CD8-positive, alpha-beta memory T cell (primary cell): ENCODE measurements at places on chromosomes 2 and 18. TPM values are rescaled to one million over a fixed set of nuclear protein-coding genes. Genes with fewer than 3 reads are reported as not detected.

- DNase-seq, result no peak
These were observed at the start of gene KLHL41 for GRCh38 chr2:169509298-169509885. TSS of gene KLHL41 (plus strand) at chr2:169509702. CDS start at chr2:169509779, 77 bp downstream.

DNA sequence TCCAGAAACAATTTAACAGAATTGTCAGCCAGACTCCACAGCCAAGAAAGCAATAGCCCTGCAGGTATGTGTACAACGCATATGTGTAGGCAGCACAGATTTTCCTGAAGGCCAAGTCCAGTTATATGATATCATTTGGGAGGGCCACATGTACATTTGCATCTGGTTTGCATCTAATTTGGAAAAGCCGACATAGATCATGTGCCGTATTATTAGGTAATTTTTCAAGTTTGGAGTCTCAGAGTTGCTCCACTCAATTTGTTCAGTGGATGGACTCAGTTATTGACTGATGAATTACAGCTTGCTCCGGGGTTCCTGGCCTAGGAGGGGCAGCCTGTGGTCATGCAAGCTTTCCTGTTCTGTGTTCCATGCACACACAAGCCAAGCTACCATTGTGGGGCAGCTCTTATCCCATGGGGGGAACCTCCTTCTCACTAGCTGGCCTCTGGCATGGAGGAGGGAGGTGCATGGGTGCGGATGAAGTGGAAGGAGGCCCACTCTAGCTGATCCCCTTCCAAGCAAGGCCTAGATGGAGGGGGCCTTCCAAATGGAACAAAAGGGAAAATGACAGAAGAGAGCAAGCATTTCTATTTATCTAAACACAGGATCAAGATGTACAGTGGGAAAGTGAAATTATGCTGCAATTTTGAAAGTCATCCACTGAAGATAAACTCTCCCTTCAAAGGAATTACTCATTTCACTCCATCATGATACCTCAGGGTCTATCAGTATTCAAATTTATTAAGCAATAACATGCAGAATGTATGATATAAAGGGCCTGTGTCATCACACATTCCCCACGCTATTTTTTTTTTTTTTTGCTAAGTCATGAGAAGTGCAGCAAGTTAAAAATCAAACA, 202.6 kb upstream of the SMAD2 start:
- no peak for DNase-seq

DNA sequence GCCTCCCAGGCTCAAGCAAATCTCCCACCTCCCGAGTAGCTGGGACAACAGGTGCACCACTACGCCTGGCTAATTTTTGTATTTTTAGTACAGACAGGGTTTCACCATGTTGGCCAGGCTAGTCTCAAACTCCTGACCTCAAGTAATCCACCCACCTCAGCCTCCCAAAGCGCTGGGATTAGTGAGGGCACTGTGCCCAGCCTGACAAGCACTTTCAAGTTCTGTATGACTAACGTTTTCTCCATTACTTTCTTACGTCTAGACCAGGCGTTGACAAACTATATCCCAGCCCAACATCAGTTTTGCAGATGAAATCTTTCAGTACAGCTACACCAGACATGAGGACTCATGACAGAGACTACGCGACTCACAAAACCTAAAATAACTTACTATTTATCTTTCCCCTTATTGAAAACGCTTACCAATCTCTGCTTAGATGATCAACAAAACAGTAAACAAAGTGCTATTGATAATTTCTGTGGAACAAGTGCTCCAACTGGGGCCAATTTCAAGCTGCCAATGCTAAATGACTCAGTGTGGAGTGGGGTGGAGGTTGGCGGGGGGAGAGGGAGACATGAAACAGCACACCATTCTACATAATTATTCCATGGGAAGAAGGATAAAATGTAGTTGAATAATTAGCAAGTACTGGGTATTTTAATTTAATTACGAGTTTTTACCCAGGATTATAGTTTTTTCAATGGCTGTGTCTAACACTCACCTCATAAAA, 59.1 kb downstream of the SAP130 start:
- no peak for DNase-seq

GRCh38 chr2:68912732-68913131, 40.0 kb downstream of the GKN2 start:
- peak; percentile 39 for DNase-seq

DNA sequence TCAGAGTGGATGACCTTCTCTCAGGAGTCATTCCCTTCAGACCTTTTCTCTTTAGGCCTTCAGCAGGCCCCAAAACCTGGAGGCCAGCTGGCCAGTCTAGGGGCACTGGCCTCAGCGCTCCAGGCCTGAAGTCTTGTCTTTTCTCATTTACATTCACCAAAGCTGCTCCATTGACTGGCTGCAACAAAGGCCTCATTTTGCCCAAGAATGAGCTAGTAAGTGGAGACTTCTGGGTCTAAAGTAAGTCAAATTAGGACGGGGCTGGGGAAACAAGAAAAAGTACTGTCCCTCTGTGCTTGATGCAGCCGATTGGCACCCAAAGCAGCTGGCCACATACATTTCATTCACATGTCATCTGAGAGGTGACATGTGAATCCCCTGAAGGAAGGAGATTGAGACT, 83.8 kb upstream of the RIOK3 start:
- no peak for DNase-seq

DNA sequence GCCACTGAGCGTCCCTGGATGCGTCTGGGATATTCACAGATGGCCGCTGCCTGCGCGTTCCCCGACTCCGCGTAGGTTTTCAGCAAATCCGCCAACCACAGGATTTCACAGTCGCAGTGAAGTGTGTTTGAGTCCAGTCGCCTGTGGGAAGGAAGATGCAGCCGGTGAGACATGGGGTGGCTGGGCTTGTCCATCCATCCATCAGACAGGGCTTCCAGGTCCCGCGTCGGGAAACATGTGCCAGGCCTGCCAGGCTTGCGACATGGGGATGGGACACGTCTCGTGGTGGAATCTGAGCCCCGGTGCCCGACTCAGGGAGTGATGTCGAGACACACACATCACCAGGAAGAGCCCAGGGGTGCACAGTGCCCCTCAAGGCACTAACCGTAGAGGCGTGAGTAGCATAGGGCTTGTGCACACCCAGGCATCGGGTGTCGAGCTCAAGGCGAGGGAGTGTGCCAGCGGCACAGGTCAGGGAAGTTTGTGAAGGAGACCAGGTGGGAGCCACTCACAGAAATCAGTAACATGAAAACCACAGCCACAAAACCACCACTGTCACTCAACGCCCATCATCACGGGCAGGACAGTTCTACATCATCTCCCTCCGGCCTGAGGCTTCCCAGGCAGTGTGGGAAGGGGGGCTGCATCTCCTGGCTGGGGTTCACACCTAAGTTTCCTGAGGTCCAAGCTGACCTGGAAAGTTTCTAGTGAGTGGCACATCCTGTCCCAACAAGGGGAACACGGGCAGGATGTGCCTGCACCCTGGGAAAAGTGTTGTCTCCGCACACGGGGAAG, 63.9 kb downstream of the PXDN start:
- DNase-seq, result no peak

DNA sequence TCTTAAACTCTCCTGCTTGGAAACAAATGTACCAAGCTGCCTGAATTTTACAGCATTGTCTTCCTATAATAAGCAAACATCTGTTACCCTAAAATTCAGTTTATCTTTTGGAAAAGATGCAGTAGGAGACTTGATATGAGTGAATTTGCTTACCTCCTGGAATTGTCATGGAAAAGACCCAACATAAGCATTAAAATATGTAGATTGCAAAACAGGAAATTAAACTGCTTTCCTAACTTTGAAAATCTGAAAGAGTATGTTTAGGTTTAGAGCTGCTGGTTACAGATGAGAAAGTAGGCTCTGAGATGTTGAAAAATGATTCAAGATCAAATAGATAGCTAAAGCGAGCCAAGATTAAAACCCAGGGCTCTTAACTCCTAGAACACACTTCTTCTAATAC, 316.5 kb downstream of the SOX11 start:
- no peak for DNase-seq

DNA sequence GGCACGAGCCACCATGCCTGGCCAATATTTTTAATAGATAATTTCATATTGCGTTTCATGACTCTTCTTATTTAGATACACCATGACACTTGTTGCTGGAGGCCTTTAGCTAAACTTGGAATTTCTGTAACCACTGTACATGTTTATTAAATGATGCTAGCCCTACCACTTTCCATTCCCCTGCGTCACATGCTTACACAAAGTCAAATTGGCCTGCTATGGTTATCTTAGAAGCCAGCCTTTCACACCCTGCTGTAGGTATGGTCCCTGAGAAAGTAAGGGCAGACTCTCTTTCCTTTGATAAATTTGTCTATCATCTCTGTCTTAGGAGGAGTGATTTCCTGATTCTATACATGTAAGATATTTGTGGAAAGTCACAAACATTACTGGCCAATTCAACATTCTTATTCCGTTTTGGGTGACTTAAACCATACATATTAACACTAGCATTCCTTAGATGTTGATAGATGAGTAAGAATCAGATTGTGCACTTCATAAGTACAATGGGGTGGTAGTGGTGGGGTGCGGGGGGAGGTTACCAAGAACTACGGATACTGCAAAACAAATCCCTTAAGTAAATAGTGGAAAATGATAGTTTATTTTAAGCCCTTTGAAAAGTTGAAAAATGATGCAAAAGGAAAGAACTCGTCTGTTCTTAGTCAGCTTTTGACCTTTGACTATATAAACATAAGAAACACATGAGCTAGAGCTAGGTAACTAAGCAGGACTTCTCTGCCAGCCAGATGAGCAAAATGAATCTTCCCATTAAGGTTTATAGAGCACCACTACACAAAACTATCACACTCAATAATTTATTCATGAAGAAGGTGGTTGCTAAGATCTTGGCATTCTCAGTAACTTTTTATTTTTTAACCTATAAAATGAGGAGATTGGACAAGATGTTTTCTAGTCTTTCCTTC, 7.9 kb upstream of the NDUFV2 start:
- DNase-seq, result no peak

DNA sequence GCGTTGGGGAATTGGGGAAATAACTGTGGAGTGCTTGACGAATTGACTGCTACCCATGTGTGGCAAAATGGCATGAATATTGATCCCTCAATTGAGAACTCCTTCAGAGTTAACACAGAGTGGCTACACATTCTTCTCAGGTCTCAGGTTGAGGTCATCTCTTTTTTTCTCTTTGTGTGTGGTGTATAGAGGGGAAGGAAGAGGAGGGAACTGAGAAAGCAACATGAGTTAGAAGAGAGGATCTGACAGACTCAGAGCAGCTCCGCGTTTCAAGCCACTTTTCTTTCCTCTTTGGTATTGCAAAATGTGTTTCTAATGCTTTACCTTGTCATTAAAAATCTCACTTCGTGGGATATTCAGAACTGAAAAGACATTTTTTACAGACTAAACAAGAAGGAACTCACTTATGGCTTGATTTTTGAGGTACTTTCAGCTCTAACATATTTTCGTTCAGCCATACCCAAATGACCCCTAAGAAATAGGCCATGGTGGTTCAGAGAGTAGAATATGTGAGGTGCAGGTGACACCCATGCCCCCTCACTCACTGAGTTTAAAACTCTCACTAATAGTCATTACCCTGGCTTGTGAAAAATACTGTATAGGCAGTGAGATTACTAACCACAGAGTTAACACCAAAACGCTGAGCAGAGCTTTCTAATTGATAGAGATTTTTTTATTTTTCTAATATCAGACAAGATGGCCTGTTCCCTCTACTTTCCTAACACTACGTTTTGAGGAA, 22.5 kb downstream of the STAT4 start:
- peak; percentile 19 for DNase-seq

The OSR1 gene
- not detected for total RNA-seq

The HRH4 gene
- not detected for total RNA-seq

The SIX2 gene
- 0.09 TPM for total RNA-seq

The ATOH8 gene
- total RNA-seq, result not detected
